Stimulated activated CD8-positive, alpha-beta memory T cell treated with anti-CD3 and anti-CD28 coated beads, Interleukin-15, amount 100 ng/mL, for 24 hours (primary cell): ENCODE measurements at places on chromosomes 4 and X.

DNA sequence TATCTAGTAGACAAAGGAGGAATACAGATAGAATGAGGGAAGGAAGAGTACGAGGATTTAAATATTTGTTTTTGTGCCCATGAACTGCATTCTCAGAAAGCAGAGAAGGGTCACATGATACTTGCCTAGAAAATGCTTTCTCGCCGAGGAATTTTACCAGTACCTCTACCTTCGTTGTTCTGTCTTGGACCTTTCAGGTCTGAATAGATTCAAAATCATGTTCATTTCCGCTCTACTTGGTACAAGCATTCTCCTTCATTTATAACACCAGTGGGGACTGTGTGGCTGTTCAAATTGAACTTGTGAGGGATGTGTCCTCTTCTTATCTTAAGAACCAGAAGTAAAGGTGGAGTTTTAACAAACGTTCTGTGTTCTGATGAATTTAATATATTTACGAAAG lies 1.9 kb downstream of the USP38 start:
- no peak for DNase-seq

GRCh38 chr4:178633263-178633662 lies 1191.0 kb upstream of the AGA start:
- no peak for DNase-seq

DNA sequence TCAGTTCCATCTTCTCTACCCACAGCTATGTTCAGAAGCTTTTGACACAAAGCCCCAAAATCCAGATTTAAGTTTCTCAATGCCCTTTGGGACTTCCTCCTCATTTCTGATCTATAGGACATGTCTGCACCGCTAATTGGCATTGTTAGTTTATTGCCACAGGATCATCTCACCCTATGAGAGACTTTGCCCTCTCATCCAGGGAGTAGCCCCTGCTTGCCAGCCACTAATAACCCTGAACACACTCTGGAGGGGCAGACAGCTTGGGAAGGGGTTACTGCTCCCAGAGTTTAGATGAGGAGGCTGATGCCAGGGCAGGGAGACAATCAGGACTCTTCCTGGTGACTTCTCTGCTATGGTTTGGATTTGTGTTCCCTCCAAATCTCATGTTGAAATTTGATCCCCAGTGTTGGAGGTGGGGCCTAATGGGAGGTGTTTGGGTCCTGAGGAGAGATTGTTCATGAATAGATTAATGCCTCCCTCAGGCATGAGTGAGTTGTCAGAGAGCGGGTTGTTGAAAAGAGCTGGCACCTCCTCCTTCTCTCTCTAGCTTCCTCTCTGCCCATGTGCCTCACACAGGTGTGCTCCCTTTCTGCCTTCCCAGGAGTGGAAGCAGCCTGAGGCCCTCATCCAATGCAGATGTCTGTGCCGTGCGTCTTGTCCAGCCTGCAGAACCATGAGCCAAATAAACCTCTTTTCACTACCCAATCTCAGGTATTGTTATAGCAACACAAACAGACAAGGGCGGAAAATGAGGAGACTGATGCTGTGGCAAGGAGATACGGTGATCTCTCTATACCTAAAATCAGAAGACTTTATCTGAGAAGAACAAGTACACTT lies 3.6 kb upstream of the SCARB2 start:
- no peak for DNase-seq

GRCh38 chr4:105369988-105370387 lies 103.9 kb downstream of the PPA2 start:
- no peak for DNase-seq

GRCh38 chr4:77605210-77605902 lies at the start of gene CXCL13:
TSS of gene CXCL13 (plus strand) at chr4:77605820. CDS start at chr4:77605866, 46 bp downstream.
- DNase-seq: no peak

- no peak for DNase-seq
Observed at GRCh38 chrX:63350465-63350877, 661 bp downstream of the SPIN4 start.

- DNase-seq: no peak
Observed at GRCh38 chr4:36358173-36358572, 76.8 kb downstream of the DTHD1 start.

- DNase-seq: no peak
Observed at GRCh38 chr4:185470501-185471195, 885 bp downstream of the CCDC110 start.

DNA sequence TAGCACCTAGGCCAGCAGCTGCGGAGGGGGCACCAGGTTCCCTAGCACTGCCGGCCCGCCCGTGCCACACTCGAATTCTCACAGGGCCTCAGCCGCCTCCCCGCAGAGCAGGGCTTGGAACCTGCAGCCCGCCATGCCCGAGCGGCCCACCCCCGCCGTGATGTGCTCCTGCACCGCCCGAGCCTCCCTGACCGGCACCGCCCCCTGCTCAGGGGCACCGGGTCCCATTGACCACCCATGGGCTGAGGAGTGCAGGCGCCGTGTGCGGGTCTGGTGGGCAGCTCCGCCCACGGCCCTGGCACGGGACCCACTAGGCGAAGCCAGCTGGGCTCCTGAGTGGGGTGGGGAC lies 35.4 kb upstream of the ENPP6 start:
- no peak for DNase-seq

- DNase-seq: peak; percentile 56
Observed at GRCh38 chr4:88007304-88008121, at the start of gene PKD2. TSS of gene PKD2 (plus strand) at chr4:88007635. CDS start at chr4:88007734, 99 bp downstream.

DNA sequence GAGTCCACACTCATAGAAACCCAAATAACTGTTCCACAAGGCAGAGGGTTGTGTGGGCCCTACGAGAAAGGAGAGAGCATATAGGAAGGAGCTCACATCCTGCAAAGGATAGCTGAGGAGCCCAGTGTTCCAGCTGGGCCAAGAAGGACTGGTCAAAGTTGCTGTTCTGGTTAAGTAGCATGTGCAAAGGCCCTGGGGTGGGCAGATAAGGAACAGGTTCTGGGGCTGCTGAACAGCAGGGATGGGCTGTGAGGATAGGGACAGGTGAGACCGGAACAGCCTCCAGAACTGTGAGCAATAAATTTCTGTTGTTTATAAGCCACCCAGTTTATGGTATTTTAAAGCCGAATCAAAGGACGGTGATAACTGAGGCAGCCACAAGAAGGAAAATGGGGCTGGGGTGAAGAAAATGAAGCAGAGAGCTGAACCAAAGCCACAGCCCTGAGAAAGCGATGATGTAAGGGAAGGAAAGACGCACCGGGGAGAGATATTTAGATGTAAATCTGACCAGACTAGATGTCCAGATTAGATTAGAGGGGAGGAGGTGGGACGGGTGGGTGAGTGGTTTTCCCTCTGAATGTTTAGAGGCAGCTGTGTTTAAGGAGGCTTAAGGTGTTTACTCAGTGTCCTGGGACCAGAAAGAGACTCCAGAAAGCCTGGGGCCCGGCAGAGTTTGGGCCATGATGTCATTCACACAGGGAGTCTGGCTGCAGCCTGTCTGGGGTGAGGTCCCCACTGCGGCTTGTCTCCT lies 180.8 kb upstream of the BCOR start:
- no peak for DNase-seq

GRCh38 chr4:76147454-76148141 lies 599 bp downstream of the NUP54 start:
- DNase-seq: peak; percentile 2

GRCh38 chr4:105509291-105509690 lies 35.4 kb upstream of the PPA2 start:
- DNase-seq: no peak

GRCh38 chr4:23730998-23731397 lies 158.8 kb downstream of the PPARGC1A start:
- DNase-seq: no peak
